ENCODE measurements at places on chromosomes 5 and 9.

DNA sequence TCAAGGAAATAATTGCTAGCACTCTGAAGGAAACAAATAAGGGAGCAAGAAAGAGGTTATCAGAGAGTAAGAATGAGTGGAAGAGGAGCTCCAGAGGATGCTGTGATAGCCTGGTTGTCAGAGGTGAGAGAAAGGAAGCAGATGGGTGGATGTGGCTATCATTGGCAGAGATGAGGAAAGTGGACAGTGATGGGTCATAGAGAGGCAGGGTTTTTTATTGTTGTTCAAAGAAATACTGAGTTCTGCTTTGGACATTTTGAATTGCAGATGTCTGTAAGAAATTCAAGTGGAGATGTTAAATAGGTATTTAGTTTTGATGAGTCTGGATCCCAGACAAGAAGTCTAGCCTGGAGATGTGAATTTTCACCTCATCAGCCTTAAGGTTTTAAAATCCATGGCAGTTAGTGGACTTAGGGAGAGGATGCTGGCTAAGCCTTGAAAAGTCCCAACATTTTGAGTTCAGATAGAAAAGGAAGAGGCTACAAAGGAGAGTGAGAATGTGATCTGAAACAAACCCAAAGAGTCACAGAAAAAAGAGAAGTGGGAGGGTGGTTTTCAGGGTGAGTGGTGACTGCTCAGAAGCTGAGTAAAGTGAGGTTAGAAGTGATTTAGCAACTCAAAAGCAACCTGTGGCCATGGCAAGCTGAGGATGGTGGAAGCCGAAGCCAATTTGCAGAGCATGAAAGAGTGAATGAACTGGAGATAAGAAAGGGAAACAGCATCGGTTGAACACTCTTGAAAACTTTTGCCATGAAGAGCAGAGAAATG is 50.4 kb downstream of the PPIC start:
- DNase-seq: no peak

- no peak for DNase-seq
These were observed 108.7 kb upstream of the EFNA5 start for GRCh38 chr5:107779437-107779836.

DNA sequence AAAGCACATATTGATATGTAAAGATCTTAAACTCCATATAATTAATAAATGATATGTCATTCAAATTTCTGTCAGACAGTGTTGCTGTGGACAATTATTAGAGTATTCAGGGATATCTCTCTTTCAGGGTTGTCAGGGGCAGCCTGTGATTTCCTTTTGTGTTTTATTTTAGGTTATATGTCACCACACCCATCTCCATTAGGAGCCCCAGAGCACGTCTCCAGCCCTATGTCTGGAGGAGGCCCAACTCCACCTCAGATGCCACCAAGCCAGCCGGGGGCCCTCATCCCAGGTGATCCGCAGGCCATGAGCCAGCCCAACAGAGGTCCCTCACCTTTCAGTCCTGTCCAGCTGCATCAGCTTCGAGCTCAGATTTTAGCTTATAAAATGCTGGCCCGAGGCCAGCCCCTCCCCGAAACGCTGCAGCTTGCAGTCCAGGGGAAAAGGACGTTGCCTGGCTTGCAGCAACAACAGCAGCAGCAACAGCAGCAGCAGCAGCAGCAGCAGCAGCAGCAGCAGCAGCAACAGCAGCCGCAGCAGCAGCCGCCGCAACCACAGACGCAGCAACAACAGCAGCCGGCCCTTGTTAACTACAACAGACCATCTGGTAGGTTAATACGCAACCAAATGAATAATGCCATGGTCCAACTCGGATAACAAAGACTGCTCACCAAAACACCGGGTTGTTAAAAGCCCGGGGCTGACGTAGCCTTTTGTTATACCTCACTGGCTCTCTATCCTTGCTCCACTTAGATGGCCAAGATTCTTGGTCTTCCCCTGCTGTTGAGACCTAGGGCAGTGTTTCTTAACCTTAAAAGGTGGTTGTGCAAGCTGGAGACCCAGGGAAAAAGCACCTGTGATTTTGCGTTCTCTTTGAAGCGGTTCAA is 24.4 kb downstream of the SMARCA2 start:
- no peak for DNase-seq

- no peak for DNase-seq
These were observed 17.6 kb downstream of the SPZ1 start for GRCh38 chr5:80337379-80337778.

DNA sequence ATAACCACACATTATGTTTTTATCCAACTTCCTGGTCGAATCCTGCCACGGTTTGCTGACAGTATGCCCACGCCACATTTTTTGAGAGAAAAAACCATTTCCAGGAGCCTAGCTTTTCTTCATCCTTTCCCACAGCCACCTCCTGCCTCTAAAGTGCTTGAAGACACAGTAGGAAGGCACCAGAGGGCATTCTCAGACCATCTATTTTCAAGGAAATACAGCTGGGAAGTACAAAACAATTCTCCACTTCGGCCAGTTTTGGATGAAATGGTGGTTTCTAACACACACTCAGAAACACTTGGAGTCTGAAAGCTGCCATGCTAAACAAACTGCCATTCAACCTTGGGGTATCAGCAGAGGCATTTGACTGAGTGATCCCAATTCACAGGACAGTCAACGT is 86.3 kb upstream of the RPS23 start:
- no peak for DNase-seq

DNA sequence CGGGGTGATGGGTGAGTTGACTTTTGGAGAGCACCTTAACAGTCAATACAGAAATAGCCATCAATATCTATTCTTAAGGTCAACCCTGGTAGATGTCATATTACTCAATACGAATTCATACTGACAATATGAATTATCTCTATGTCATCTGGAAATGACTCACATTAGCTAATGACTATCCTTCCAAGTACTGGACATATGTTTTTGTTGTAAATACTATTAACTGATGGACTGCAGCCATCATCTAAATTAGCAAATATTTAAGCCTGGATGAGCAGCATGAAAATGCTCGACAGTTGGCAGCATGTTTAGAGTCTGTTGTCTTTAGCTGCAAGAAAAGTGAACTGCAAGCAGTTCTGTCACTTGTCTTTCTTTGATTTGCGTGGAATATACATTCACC is 19.6 kb upstream of the ISOC1 start:
- DNase-seq: no peak

- no peak for DNase-seq
These were observed 99.9 kb upstream of the PRRC1 start for GRCh38 chr5:127417528-127417927.

GRCh38 chr5:998246-999031 is 10.2 kb upstream of the NKD2 start:
- DNase-seq: no peak

DNA sequence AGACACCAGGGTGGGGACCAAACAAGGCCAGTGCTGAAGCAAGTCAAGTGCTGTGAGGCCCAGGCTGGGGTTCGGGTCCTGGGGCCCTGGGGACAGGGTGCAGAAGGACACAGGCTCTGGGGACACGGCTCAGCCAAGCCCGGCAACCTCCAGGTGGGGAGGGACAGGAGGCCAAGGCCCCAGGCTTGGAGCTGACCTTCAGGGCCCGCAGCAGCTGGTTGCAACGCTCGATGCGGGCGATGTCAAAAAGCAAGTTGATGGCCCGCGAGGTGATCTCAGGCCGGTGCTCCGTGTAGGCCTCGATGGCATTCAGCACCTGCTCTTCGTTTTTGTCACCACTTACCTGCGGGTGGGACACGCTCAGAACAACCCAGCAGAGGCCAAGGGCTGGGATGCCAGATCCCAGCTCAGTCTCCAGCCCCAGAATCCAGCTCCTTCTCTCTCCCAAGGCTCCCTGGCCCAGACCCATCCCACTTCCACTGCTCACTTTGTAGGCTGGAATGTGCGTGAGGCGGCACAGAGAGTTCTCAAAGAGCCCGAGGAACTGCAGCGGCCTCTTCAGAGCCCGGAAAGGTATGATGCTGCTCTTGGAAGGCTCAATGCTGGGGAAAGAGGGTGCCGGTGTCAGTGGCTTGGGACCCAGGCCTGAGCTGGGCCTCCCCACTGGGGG is 20.7 kb downstream of the ZER1 start:
- no peak for DNase-seq

DNA sequence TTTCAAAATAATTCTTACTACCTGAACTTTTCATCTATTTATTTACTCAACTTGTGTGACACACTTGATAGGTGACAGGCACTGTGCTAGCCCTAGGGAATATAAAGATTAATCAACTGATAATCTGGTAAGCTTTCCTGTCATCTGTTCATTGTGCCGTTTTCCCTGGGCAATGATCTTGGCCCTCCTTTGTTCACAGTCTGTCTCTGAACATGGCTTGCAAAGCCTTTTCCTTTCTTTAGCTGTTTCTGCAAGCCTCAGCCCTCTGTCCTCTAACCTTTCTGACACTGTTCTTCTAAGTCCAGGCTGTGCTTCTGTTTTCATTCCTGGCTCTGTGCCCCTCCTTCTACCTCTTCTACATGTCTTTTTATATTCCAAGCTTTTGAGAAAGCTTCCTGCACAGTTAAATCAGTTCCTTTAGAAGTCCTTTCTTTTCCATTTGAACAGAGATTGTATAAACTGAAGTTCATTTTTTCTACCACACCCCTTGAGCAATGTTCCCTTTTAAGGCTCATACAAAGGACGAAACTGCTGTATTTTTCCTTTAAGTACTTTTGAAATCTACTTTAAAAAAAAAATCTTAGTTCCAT is 803.0 kb upstream of the ZNF608 start:
- no peak for DNase-seq

DNA sequence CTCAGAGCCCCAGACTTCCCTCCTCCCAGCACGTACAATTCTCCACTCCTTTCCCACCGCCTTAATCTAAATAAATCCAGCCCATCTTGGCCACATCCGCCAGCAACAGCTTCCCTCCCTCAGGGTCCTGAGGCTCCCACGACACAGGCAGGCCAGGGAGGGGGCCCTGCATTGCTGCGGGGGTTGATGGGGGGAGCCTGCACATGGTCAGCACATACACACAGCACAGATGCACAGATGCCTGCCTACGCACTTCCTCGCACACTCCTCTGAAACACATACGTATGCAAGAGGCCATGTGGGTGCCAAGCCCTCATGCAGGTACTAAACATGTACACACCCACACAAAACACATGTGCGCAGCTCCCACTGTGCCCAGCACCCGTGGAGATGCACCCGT is 14.8 kb downstream of the PDGFRB start:
- DNase-seq: no peak

- no peak for DNase-seq
These were observed 1556.8 kb downstream of the EFNA5 start for GRCh38 chr5:106113922-106114321.

- no peak for DNase-seq
These were observed 69.0 kb upstream of the SNX2 start for GRCh38 chr5:122705851-122706250.

DNA sequence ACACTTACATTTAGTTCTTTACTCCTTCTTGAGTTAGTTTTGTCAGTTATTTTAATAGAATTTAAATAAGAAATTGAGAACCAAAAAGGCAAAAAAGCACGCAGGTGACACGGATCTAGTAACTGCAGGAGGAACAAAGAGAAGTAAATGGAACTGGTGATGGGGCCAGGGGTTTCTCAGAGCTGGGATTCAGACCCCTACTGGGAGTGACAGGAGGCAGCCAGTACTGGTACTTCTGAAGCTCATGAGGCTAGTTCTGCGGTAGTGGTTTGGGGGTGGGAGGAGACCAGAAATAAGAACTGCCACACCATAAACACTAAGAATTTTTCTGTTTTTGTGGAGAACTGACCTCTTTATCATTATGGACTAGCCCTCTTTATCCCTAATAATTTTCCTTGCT is 48.2 kb downstream of the OXCT1 start:
- no peak for DNase-seq

GRCh38 chr5:166883016-166883415 is 1408.4 kb upstream of the WWC1 start:
- DNase-seq: no peak
